ENCODE measurements at places on chromosomes 16 and 17.
A peak's percentile ranks its signal among the peaks of the same experiment; 100 is the strongest.

DNA sequence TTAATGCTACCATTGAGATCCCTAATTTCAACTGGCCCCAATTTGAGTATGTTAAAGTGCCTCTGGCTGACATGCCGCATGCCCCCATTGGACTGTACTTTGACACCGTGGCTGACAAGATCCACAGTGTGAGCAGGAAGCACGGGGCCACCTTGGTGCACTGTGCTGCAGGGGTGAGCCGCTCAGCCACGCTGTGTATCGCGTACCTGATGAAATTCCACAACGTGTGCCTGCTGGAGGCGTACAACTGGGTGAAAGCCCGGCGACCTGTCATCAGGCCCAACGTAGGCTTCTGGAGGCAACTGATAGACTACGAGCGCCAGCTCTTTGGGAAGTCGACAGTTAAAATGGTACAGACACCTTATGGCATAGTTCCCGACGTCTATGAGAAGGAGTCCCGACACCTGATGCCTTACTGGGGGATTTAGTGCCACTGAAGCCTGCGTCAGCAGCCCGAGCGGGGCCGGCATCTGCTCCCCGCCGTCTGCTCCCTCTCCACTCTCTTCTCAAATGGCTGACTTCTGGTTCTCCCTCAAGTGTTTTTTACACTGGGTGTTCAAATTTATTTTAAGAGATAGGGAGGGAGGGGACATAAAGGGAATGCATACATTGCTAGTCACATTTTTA is 22.9 kb downstream of the DUSP14 start:
- DNase-seq = no peak

GRCh38 chr16:58222532-58223316 is 24.8 kb upstream of the CSNK2A2 start:
- no peak for DNase-seq

DNA sequence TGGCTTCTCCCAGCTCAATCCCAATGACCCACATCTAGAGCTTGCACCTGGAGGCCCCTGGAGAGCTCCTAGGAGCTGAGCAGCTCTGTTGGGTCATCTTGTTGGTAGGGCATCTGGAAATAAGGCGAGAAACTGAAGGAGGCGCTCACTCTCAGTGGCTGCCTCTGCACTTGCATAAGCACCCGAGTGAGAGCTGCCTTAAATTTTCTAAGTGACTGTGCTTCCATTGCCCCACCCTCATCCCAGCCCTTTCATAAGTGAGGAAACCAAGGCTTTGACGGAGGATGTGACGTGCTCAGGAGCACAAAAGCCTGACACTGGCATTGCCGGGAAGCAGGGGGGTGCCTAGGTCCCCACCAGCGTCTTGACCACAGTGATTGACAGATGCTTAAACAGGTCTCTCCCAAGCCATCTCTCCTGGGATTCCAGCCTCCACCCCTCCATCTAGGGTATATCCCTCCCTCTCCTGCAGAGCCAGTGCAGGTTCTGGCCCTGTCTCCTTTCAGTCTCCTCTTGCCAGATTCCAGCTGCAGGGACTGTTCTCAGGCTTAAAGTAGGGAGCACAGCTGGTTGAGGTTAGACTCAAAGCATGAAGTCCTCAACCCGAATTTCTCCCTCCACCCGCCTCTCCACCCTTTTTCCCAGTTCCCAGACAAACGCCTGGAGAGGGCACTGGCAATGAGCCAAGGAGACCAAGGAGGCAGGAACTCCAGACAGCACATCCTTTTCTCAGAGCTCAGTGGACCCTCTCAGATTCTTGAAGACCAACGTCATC is 113.7 kb downstream of the IRX5 start:
- DNase-seq = no peak

- no peak for DNase-seq
Measured at GRCh38 chr17:28717578-28718332, at the start of gene RAB34. Gene RAB34 (minus strand): TSS chr17:28717868. CDS start chr17:28717266, 602 bp downstream.

DNA sequence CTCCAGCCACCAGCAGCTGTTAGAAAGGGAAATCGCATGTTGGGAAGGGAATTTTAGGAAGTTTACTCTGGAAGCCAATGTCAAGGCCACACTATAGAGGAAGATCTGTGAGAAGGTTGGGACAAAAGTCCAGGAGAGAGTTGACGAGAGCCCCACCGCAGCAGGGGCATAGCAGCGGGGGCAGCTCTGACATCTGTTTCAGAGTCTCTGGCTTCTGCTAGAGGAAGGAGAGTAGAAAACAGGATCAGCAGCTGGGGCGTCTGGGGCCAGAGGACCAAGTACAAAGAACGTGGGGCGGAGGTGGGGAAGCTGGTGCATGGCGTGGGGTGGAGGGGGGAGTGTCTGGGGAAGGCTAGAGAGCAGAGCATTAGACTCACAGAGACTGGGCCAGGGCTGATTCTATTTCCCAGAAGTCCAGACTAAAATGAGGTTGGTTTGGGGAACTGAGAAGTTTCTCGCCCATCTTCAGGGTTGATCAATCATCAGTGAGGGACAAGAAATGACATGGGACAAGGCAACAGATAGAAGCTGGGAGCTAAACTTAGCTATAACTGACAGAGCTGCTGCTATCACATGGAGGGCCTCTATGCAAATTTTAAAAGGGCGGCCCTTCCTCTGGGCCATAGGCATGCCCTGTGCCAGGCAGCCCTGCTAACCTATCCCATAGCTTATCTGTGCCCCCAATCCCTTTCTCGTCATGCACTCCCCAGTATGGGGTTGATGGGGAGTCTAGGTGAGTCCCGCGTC is 1.2 kb downstream of the RABEP2 start:
- DNase-seq = no peak

DNA sequence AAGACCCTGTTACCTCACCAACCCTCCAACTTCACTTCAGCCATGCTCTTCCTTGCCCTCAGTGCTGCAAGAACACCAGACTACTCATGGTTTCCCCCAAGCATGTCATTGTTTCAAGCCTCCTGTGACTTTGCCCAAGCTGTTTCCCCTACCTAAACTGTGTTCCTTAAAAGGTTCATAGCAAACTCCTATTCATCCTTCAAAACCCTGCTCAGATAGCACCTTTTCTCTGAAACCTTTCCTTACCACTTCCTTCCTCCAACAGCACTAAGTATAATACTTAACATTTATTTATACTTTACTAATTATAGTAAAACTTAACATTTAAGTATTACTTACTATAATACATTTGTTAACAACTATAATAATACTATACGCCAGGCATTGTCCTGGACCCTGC is 136.2 kb downstream of the CCT6B start:
- no peak for DNase-seq

DNA sequence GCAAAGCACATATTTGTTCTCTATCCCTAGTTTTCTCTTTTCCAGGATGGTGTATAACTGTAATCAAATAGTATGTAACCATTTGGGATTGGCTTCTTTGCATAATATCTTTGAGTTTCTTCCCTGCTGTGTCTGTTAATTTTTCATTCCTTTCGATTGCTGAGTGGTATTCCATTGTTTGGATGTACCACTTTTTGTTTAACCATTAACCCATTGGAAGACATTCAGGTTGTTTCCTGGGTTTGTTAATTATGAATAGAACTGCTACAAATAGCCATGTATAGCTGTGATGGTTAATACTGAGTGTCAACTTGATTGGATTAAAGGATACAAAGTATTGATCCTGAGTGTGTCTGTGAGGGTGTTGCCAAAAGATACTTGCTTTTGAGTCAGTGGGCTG is 4.6 kb upstream of the SLFN13 start:
- no peak for DNase-seq

DNA sequence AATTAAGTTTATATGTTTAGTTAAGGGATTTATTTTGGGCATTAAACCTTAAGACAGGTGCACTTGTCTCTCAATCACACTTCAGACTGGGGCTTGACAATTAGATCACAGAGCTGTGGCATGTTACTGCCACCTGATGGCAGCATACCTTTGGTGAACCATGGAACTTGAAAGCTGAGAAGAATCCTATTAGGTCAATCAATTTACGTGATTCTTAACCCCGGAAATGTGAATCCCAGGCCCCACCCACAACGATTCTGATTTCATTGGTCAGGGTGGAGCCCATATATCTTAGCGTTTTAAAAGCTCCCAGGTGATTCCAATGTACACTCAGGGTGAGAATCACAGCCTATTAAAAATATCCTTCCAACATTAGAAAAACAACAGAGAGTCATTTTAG is 91.0 kb downstream of the GSG1L start:
- DNase-seq = peak; percentile 63

DNA sequence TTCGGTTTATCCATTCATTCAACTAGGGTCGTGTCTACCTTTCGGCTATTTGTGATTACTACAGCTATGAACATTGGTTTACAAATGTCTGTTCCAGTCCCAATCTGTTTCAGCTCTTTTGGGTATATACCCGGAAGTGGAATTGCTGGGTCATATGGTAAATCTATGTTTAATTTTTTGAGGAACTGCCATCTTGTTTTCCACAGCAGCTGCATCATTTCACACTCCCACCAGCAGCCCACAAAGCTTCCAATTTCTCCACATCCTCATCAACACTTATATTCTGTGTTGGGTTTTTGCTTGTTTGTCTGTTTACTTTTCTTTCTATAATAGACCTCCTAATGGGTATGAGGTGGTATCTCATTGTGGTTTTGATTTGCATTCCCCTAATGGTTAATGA is 48.7 kb upstream of the GINS3 start:
- DNase-seq = no peak

- no peak for DNase-seq
Measured at GRCh38 chr16:53166099-53166498, 111.3 kb downstream of the CHD9 start.

DNA sequence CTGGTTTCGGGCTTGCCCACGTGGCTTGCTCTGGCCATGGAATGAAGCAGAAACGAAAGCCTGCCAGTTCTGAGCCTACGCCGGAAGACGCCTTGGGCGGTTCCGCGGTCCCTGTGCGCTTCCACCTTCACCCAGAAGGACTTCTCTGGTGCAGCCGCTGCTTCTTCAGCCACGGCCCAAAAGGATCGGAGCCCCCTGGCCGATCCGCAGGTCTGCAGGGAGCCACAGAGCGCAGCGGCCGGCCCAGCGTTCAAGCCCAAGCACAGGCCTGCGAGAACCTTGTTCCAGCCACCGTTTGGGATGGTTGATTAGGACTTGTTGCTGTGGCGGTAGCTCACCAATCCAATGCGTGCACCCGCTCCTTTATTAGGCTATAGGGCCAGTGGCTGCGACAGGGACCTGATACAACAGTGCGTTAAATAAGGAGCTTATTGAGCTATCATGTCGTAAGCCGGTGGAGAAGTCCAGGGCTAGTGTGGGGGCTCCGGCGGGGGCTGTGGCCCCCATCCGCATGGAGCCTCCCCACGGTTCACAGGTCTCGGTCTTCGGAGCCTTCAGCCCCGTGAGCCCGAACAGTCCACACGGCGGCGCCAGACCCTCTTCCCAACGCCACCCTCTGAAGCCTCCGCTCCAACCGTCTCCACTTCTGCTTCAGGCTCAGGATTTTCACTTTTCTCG is 10.2 kb upstream of the MPP2 start:
- peak; percentile 82 for DNase-seq

DNA sequence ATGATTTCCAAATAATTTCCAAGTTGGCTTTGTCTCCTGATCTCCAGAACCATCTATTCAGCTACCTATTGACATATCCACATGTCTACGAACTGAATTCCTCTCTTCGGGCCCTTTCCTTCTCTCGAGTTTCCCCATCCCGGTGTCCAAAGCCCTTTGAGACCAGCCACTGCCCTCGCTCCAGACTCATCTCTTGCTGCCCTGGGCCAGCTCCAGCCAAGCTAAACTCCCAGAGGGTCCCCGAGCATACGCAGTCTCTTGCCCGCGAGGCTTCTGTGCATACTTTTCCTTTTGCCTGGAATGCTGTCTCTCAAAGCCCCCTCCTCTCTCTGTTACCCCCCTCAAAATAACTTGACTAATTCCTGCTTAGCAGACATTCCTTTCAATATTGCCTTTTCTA is 27.2 kb upstream of the TBX2 start:
- DNase-seq = no peak

GRCh38 chr16:28149011-28149888 is 62.5 kb downstream of the XPO6 start:
- DNase-seq = no peak

GRCh38 chr17:32854207-32854606 is 22.7 kb downstream of the MYO1D start:
- DNase-seq = no peak

DNA sequence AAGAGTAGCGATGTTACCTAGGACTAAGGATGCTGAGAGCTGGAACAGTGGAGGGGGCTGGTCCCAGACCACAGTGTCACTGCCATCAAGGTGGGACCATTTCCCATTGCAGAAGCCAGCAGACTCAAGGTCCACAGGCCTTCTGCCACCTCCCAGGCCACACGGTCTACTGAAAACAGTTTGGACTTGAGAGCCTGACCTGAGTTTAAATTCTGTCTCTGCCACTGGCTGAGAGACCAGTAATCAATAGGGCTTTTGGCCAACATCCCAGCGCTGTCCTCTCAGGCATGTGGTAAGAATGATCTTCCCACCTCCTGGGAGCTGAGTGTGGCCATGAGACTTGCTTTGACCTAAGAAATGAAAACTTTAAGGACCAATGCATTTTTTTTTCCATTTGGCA is 331.4 kb upstream of the CDH5 start:
- no peak for DNase-seq

DNA sequence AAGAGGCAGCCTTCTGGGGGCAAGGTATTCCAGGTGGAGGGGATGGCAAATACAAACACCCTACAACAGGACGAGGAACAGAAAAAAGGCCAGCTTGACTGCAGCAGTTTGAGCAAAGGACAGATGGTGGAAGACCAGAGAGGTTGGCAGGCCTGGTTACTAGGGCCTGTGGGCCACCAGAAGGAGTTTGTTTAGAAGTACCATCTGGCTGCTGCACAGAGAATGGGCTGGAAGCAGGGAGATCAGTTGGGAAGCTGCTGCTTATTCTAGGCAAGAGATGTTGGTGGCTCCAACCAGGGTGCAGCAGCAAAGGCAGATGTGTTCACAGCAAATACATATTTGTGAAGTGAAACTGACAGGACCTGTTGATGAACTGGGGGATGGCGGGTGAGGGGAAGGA is 2.9 kb upstream of the YPEL2 start:
- DNase-seq = no peak

- no peak for DNase-seq
Measured at GRCh38 chr16:84881702-84882521, 62.1 kb downstream of the CRISPLD2 start.

- no peak for DNase-seq
Measured at GRCh38 chr17:79811011-79811867, 14.4 kb upstream of the CBX8 start.

GRCh38 chr16:29712809-29713208 is 33.0 kb downstream of the C16orf54 start:
- DNase-seq = no peak

DNA sequence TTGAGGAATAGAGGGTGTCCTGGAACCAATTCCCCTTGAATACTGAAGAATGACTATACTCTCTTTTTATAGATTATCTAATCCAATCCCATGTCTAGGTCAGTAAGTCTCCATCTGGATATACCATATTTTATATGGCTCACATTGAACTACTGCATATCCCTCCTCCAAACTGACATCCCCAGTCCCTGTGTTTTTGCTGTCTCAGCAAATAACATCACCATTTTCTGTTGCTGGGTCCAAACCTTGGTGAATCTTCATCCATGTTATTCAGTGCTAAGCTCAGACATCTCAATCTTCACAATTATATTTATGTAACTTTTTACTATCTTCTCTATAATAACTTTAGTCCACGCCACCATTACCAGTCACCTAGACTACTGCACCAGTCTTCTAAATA is 269.6 kb upstream of the CNTNAP4 start:
- no peak for DNase-seq
